ENCODE measurements at places on chromosomes 16 and 17.

DNA sequence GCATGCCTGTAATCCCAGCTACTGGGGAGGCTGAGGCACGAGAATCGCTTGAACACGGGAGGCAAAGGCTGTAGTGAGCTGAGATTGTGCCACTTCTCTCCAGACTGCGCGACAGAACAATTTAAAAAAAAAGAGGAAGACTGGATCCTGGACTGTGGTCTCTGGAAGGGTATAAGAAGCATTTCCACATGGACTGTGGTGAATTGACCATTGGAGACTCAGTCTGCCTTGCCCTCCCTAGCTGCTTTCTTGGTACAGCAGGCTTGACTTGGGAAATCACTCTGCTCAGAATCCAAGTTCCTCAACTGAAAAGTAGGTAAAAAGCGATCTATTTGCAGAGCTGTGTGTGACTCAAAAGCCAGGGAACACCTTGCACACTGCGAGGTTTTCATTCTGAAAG is 1.0 kb upstream of the MGRN1 start:
- DNase-seq = no peak

- DNase-seq = no peak
Observed at GRCh38 chr16:20844588-20844987, 38.3 kb downstream of the REXO5 start.

GRCh38 chr17:40978575-40979151 is 5.5 kb downstream of the KRT40 start:
- no peak for DNase-seq

GRCh38 chr16:8278031-8278580 is 312.2 kb downstream of the TMEM114 start:
- DNase-seq = no peak

DNA sequence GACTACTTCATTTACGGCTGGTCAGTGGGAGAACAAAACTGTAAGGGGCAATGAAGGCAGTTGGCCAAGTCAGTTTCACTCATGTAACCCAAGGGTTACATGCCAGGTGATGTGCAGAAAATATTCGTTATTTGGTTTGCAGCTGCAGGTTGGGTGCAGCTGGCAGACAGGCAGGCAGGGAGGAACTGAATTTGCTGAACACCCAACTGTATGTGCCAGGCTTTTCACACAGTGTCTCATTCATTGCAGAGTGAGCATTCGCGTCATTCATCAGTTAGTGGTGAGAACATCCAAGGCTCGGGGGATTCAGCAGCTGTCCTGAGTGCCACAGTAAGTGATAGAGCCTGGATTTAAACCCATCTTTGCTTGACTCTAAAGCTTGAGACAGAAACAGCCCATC is 59.7 kb downstream of the ABCC6 start:
- no peak for DNase-seq

DNA sequence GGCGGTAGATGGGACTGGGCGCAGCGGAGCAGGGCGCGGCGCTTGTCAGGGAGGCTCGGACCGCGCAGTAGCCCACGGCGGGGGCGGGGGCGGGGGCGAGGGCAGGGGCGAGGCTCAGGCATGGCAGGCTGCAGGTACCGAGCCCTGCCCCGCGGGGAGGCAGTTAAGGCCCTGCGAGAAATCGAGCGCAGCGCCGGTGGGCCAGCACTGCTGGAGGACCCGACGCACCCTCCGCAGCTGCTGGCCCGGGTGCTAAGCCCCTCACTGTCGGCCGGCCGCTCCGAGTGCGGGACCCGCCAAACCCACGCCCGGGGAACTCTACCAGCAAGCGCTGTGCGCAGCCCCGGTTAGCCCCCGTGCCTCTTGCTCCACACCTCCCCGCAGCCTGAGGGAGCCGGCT is 90.2 kb upstream of the RPL38 start:
- DNase-seq = no peak

GRCh38 chr17:7262935-7263800 is 890 bp upstream of the CLDN7 start:
- no peak for DNase-seq

- DNase-seq = no peak
Observed at GRCh38 chr16:18055411-18055916, 281.1 kb downstream of the NPIPA8 start.

- no peak for DNase-seq
Observed at GRCh38 chr17:32266389-32267301, 1.0 kb downstream of the RHBDL3 start.

DNA sequence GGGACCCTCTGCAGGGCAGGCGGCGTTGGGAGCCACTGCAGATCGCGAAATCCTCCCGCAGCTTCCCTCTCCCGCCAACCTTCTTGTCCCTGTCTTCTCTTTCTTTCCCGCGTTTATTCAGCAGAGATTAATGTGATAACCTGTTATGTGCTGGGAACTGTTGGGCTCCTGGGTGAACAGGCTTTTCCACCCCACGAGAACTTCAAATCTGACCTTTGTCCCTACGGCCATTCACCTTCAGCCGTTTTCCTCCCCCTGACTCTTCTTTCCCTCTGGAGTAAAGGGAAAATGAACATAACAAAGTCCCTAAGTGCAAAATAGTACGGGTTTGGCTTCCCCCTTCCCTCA is 15.2 kb upstream of the KPNA2 start:
- no peak for DNase-seq

DNA sequence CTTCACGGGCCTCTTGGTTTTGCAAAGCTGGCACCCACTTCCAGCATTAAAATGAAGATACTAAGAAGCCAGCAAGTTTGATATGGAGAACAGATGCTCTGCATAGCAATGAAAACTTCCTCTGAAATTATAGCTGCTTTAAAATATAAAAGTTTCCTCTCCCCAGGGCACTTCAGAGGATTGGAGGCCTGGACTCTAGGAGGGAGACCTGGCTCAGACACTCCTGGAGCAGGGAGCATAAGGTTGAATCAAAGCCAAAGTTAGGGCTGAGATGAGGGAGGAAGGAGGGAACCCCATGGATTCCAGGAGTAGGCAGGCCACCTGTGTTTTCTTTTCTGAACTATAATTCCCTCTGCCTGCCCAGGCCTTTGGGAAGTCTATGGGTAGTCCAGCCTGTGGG is 176.0 kb upstream of the RPL38 start:
- DNase-seq = no peak

DNA sequence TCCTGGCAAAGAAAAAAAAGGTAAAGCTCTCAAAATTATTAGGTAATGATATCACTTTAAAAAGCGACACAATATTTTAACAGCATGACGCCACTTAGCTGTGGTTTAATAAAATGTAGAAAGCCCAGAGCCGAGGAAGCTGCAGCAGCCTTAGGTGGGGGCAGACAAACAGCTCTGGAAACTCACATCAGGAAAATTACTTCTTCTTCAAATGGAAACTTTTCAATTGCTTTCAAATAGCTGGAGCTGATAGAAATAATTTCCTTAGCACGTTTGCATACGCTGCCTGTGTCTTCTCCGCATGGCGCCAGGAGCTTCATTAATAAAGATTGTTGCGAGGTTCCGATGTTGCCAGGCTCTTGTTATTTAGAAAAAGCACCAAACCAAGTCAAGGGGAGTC is 835.3 kb upstream of the EEF2KMT start:
- DNase-seq = no peak

GRCh38 chr17:16329519-16330271 is 23.6 kb downstream of the CENPV start:
- DNase-seq = no peak

DNA sequence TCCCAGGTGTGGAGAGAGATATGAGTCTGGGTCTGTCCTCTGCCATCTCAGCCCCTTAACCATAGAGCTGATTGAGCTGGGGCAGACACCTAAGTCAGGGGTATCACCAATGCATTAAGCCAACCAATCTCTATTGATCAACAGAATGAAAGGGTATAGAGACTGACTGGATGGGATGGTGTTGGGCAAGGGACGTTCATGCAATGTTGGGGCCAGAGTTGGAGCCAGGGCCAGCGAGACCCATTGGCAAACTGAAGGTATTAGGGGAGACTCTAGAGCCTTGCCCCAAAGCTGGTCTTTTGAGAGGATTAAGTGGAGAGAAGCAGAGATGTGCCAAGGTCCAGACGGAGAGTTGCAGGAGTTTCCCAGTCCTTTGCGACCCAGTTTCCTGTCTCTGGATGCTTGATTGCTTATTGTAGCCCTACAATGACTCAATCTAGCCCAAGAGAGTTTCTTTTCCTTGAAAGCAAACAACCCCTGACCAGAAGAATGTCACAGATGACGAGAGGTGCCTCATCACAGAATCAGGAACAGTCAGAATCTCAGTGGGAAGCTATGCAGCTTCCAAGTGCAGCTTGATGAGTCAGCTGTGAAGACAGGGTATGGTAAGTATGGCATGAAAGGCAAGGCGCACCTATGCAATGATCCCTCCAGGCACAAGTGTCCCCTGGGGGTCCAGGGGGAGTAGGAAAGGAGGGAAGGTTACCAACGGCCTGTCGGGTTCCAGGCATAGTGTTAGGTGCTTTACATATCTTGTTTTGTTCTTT is 137.2 kb downstream of the UTP18 start:
- no peak for DNase-seq

GRCh38 chr17:17603178-17603894 is 11.8 kb upstream of the PEMT start:
- DNase-seq = no peak

DNA sequence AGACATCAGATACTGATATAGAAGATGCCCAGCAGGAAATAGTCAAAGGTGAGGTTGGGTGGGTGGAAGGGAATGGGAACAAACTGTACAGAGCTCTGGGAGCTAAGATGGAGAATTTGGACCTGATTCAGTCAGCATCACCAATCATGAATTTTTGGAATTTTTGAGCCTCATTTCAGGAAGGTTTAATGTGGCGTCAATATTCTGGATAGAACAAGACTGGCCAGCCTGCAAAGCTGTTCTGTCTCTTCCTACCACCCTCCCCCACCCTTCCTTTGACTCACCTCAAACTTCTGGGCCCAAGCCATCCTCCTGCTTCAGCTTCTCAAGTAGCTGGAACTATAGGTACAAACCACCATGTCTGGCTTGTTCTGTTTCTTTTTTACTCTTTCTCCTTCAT is 32.6 kb downstream of the CTCF start:
- DNase-seq = no peak

DNA sequence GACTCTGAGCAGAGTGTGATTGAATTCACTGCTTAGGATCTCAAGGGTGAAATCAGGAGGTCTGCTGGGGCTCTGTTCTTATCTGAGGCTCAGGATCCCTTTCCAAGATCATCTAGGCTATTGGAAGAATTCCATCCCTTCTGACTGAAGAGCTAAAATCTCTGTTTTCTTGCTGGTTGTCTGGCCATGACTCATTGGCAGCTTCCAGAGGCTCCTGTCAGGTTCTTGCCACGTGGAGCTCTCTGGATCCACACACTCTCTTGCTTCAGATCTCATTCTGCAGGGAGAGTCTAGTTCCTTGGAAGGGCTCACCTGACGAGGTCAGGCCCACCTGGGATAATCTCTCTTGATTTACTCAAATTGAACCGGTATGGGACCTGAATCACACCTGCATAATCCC is 930.7 kb downstream of the CDH8 start:
- DNase-seq = no peak

- DNase-seq = no peak
Observed at GRCh38 chr16:22373662-22374310, 633 bp downstream of the CDR2 start.

GRCh38 chr17:15265131-15265530 is at the start of gene PMP22:
TSS of gene PMP22 (minus strand) at chr17:15265326. CDS start at chr17:15260727, 4,599 bp downstream.
- no peak for DNase-seq

- DNase-seq = no peak
Observed at GRCh38 chr17:58520843-58521430, 6.5 kb upstream of the MTMR4 start.

GRCh38 chr16:60230666-60231065 is 1496.5 kb upstream of the GOT2 start:
- DNase-seq = no peak

DNA sequence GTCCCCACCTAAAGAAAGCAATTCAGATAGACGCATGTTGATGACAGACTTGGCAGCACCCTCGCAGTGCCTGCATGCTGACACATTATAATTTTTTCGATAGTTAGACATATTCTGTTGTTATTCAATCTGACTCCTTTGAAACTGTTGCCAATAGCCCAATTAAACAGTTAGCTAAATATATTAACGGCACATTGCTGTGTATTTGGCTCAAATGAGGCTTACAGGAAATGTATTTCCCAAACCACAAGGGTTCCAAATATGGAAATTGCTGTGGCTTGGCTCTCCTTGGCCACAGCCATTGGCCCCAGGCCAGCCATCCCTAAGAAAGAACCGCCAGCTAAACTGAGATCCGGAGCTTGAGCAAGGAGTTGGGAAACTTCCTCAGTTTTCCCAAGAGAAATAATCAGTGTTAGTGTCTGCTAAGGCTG is 31.1 kb downstream of the C16orf82 start:
- no peak for DNase-seq

GRCh38 chr16:56989988-56990387 is 631 bp downstream of the NLRC5 start:
- DNase-seq = no peak

- DNase-seq = no peak
Observed at GRCh38 chr17:43352579-43353331, 46.0 kb upstream of the ARL4D start.

- no peak for DNase-seq
Observed at GRCh38 chr16:56145369-56145768, 45.9 kb upstream of the GNAO1 start.

- DNase-seq = no peak
Observed at GRCh38 chr17:1830288-1830687, 483 bp downstream of the RPA1 start.

DNA sequence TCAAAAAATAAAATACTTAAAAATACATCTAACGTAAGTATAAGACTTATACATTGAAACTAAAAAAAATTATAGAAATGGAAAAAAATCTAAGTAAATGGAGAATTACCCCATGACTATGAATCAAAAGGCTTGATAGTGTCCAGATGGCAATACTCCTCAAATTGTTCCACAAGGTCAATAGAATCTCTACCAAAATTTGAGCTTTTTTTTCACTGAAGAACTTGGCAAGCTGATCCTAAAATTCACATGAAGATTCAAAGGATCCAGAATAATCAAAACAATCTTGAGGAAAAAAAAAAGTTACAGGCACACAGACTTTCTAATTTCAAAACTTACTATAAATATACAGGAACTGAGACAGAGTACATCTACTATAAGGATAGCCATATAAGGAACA is 448.4 kb upstream of the CDH11 start:
- DNase-seq = no peak

DNA sequence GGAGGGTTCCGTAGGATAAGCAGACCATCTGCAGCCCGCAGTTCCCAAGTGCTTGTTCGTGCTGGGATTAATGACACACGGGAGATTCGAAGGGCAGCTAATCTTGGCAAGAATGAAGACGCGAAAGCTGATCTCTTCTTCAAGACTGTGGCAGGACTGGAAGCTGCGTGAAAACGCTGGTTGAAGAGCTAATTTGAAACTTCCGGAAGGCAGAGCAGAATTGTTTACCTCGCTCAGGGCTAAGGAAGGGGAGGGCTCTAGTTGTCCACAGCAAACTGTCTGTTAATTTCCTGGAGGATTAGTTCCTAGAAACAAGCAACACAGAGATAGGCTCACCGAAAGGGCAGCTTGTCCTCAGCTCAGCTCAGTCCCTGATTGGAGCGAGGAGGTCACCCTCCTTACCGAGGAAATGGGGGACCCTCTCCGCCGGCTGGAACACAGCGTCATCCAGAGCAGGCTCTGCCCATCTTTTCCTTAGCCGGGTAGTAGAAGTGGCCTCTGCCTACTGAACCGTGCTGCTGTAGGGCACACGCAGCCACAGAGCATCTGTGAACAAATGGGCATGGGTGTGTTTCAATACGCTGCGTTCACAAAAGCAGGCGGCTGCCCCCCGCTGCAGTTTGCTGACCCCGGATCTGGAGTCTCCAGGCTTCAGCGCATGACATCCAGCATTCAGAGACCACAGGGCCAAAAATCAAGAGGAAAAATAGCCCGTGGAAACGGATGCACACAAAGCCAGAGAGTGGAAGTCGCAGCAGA is 16.7 kb upstream of the BAIAP2 start:
- DNase-seq = no peak

- no peak for DNase-seq
Observed at GRCh38 chr16:68022278-68022727, 729 bp downstream of the DDX28 start.
